Ascending aorta (tissue), 2 donors: ENCODE measurements at places on chromosomes 7 and 10.

GRCh38 chr7:136061433-136061832 lies 84.3 kb upstream of the MTPN start:
- no peaks in the 10 kb centered on the region for H3K36me3 ChIP-seq
- no peaks in the 10 kb centered on the region for H3K4me1 ChIP-seq
- no peak overlapping the region for H3K27ac ChIP-seq
- no peak overlapping the region for H3K4me3 ChIP-seq

- H3K27ac ChIP-seq = no peak overlapping the region
- H3K36me3 ChIP-seq = peaks cover 10% of the 10 kb centered on the region
- H3K27me3 ChIP-seq = no peaks in the 10 kb centered on the region
- DNase-seq = no peak
- no peak overlapping the region for H3K4me3 ChIP-seq
These were observed 22.0 kb downstream of the CSGALNACT2 start for GRCh38 chr10:43160046-43160920.

DNA sequence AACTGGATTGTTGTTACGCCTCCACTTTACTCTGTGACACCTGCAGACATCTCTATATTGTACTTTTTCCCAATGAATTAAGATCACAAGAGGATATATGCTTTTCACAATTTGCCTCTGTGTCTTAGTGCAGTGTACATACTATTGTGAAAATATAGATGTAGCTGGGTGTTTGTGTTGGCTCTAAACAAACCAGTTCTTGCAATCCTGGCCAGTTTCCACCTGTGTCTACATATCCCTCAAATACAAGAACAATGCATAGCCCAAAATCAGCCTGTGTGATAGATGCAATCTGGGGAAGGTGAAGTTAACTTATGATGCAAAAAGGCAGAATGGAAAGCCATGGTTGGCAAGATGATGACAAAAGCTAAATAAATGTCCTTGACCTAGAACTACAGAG lies 36.5 kb upstream of the DLD start:
- H3K27ac ChIP-seq = no peak overlapping the region
- H3K4me3 ChIP-seq = no peak overlapping the region
- H3K36me3 ChIP-seq = no peaks in the 10 kb centered on the region
- no peak for DNase-seq
- no peaks in the 10 kb centered on the region for H3K4me1 ChIP-seq
- H3K27me3 ChIP-seq = no peaks in the 10 kb centered on the region

DNA sequence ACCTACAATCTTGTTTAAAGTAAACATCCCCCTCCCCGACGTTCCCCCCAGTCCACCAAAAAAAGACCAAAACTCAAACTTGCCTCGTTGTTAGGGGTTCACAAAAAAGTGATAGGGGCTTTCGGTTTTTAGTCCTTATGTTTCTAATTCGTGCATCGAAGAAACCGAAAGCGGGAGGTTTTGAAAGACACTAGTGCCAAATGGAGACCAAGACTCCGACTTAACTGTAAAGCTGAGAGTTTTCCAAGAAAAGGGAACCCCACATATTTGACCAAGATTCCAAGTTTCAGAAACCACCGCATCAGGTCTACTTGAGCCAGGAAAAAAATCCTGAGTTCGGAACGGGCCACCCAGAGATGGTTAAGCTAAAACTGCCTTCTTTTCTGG lies 534 bp downstream of the PSMA2 start:
- peak overlapping the region; percentile 78 for H3K27ac ChIP-seq
- DNase-seq = no peak
- peaks cover 16% of the 10 kb centered on the region for H3K36me3 ChIP-seq
- peak overlapping the region; percentile 94 for H3K4me3 ChIP-seq
- no peaks in the 10 kb centered on the region for H3K27me3 ChIP-seq

GRCh38 chr7:128732521-128733277 lies 6.5 kb upstream of the CALU start:
- H3K4me1 ChIP-seq = no peaks in the 10 kb centered on the region
- H3K36me3 ChIP-seq = no peaks in the 10 kb centered on the region
- no peak overlapping the region for H3K4me3 ChIP-seq

DNA sequence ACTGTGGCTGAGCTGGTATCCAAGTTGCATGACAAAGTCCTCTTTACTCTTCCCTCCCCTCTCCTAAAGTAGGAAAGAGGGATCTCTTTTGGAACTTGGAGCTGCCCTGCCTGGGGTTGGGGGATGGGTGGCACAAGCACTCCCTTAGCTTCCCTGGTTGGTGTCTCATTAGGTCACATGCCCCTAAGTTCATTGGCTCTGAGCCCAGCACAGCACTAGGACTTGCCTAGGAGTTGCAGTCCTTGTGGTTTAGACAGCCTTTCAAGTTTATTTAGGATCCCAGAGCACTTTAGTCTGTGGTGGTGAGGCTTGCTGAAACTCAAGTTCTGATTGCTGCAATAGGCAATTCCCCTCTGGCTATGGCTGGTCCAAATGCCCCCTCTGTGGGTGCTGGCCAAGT lies 281.4 kb downstream of the NXPH1 start:
- no peak overlapping the region for H3K27ac ChIP-seq
- no peak overlapping the region for H3K4me3 ChIP-seq
- no peaks in the 10 kb centered on the region for H3K4me1 ChIP-seq
- H3K36me3 ChIP-seq = no peaks in the 10 kb centered on the region
- no peaks in the 10 kb centered on the region for H3K27me3 ChIP-seq

- H3K36me3 ChIP-seq = no peaks in the 10 kb centered on the region
- DNase-seq = no peak
These were observed 349.6 kb downstream of the TFEC start for GRCh38 chr7:115680921-115681320.

- no peak overlapping the region for H3K27ac ChIP-seq
- H3K27me3 ChIP-seq = no peaks in the 10 kb centered on the region
- no peaks in the 10 kb centered on the region for H3K36me3 ChIP-seq
- H3K4me3 ChIP-seq = no peak overlapping the region
These were observed 4.4 kb downstream of the RGS10 start for GRCh38 chr10:119537953-119538630.

DNA sequence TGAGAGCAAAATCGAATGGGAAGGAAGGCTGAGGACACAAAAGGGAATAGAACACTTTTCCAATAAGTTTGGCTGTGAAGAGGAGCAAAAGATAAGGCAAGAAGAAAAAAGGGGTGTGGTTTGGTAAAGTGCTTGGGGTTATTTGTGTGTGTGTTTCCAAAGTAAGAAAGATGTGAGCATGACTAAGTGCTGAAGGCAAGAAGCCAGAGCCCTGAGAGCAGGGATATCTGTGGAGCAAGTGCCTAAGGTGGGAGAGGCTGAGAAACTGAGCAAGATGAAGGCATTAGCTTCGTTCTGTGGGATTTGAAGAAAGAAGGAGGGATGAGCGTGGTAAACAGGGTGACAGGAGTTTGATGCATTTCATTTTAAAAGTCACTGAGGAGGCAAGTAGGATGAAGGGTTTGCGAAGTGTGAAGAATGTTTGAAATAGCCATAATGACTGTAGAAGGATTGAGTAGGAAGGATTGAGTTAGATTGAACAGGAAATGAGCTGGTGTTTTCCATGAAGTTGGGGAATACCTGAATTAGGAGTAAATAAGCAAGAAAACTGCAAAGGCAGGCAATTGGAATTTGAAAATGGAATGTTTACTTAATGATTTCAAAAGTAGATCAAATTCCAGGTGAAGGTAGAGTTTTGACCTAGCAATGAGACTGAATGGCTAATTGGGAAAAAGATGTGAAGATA lies 19.9 kb upstream of the SP4 start:
- H3K4me3 ChIP-seq = no peak overlapping the region
- H3K27ac ChIP-seq = no peak overlapping the region
- no peak for DNase-seq
- H3K4me1 ChIP-seq = no peaks in the 10 kb centered on the region
- no peaks in the 10 kb centered on the region for H3K36me3 ChIP-seq

GRCh38 chr10:69080226-69080625 lies 7.7 kb upstream of the SRGN start:
- H3K27me3 ChIP-seq = no peaks in the 10 kb centered on the region
- H3K4me3 ChIP-seq = no peak overlapping the region
- no peaks in the 10 kb centered on the region for H3K4me1 ChIP-seq
- no peak for DNase-seq
- no peaks in the 10 kb centered on the region for H3K36me3 ChIP-seq
- H3K27ac ChIP-seq = no peak overlapping the region

GRCh38 chr10:100890141-100890672 lies 22.6 kb upstream of the SLF2 start:
- no peaks in the 10 kb centered on the region for H3K36me3 ChIP-seq
- no peak overlapping the region for H3K4me3 ChIP-seq
- H3K27ac ChIP-seq = no peak overlapping the region

GRCh38 chr10:43041422-43042342 lies 35.2 kb upstream of the RET start:
- no peak overlapping the region for H3K27ac ChIP-seq
- DNase-seq = peak; percentile 49
- no peaks in the 10 kb centered on the region for H3K36me3 ChIP-seq

DNA sequence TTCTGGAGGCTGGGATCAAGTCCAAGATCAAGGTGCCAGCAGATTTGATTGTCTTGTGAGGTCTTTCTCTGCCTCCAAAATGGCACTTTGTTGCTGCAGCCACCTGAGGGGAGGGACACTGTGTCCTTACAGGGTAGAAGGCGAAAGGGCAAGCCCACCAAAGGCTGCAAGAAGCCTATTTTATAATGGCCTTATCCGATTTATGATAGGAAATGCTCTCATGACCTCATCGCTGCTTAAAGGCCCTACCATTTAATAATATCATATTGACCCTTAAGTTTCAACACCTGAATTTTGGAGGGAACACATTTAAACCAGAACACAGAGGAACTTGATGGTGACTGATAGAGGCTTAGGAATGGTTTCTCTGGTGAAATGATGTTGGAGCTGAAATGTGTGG lies 296.5 kb downstream of the TWIST1 start:
- no peak overlapping the region for H3K27ac ChIP-seq
- no peak overlapping the region for H3K4me3 ChIP-seq

- no peaks in the 10 kb centered on the region for H3K36me3 ChIP-seq
- no peak overlapping the region for H3K4me3 ChIP-seq
- DNase-seq = no peak
- no peaks in the 10 kb centered on the region for H3K4me1 ChIP-seq
These were observed 59.4 kb downstream of the CDK14 start for GRCh38 chr7:90655566-90655965.

DNA sequence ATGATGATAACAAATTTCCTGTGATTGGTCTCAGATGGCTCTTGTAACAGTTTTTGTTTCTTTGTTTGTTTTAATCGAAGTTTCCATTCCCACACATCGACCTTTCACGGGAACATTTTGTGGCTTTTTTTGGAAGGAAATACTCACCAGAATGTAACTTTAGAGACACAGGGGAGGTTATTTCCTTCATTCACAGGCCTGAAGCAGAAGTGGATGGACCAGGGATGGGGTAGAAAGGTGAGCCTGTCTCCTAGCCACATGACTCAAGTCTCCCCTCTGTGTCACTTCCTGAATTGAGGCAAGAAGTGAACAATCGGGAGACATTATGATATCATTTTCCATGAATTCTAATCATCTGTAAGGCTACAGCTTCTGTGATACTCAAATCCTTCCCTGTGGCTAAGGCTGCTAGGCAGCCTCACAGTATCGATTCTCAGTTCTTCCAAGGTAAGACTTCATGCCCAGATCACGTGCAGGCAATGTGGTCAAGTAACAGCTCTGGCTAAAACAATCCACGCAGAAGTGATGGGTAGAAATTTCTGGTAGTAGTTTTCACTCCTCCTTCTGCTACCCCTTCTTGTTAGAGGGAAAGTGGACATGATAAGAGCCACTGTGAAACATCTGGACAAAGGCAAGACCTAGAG lies 203.9 kb upstream of the NEBL start:
- H3K4me3 ChIP-seq = no peak overlapping the region
- no peaks in the 10 kb centered on the region for H3K4me1 ChIP-seq
- no peaks in the 10 kb centered on the region for H3K27me3 ChIP-seq
- no peak overlapping the region for H3K27ac ChIP-seq

DNA sequence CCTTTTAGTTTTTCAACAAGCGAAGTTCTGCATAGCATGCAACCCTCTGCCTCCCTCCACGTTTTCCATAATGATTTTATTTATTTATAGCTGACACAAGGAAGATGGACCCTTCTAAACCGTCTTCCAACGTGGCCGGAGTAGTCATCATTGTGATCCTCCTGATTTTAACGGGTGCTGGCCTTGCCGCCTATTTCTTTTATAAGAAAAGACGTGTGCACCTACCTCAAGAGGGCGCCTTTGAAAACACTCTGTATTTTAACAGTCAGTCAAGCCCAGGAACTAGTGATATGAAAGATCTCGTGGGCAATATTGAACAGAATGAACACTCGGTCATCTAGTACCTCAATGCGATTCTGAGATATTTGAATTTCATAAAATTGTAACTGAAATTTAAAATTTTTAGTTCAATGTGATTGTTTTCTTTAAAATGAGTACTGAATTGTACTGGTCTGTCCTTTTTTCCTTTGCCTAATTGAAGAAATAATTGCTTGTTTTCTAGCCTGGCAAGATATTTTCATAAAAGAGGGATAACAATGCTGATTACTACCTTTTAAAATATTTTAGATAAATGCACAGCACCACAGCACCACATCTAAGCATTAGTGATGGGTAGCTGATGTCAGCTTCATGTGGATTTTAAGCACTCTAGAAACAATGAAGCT lies 41.5 kb upstream of the SLC39A12 start:
- no peaks in the 10 kb centered on the region for H3K4me1 ChIP-seq
- no peak overlapping the region for H3K27ac ChIP-seq
- no peaks in the 10 kb centered on the region for H3K27me3 ChIP-seq
- DNase-seq = no peak
- H3K36me3 ChIP-seq = no peaks in the 10 kb centered on the region
- no peak overlapping the region for H3K4me3 ChIP-seq

- no peaks in the 10 kb centered on the region for H3K36me3 ChIP-seq
- H3K27me3 ChIP-seq = no peaks in the 10 kb centered on the region
- H3K4me1 ChIP-seq = no peaks in the 10 kb centered on the region
- no peak overlapping the region for H3K27ac ChIP-seq
These were observed 81.0 kb downstream of the CFAP58 start for GRCh38 chr10:104434601-104435000.

DNA sequence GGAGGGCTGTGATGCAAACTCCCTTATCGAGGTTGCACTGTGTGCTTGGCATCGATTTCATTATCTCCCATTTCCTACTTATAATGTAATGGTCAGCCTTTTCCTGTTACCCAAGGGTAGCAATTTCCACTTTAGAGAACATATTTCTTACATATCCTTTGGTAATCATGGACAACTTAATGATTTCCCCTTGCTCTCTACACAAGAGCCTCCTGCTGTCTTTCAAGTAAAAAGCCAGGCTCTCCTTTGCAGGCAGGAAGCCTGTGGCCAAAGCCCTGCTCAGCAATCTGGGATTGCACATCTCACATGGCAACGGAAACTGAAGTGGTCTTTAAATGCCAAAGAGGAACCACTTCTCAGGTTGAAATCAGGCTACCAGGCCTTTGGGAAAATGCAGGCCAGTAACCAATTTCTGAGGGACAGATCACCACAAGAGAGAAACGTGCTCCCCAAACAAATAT lies 86.7 kb upstream of the IKZF1 start:
- no peak overlapping the region for H3K4me3 ChIP-seq
- no peaks in the 10 kb centered on the region for H3K36me3 ChIP-seq

- no peaks in the 10 kb centered on the region for H3K27me3 ChIP-seq
- peaks cover 3% of the 10 kb centered on the region for H3K4me1 ChIP-seq
- DNase-seq = no peak
- no peak overlapping the region for H3K4me3 ChIP-seq
- H3K27ac ChIP-seq = no peak overlapping the region
These were observed 233.3 kb downstream of the ELMO1 start for GRCh38 chr7:37215290-37215923.
